ENCODE measurements at places on chromosomes 1 and 21.

DNA sequence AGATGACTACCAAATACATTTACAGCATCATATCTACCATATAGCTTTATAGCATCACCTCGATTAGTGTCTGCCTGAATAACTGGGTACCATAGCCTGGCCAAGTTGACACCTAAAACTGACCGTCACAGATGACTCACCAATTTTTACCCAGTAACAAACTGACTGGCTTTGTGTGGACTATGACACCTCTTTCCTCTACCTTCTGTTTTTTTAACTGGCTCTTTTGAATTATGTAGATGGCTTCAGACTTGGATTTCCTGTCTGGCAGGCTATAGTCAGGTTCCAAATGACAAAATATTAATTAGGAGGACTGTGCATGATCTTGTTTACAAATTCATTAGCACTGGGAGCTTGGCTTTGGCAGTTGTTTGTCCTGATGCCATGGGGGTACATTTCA, 360.3 kb downstream of the TGFB2 start:
- DNase-seq = no peak

- DNase-seq = no peak
These were observed 34.7 kb upstream of the RIPK4 start for GRCh38 chr21:41801321-41802197.

- no peak for DNase-seq
These were observed 71.4 kb upstream of the ZBTB40 start for GRCh38 chr1:22380024-22380785.

GRCh38 chr21:36934864-36935420, 31.5 kb downstream of the HLCS start:
- no peak for DNase-seq

DNA sequence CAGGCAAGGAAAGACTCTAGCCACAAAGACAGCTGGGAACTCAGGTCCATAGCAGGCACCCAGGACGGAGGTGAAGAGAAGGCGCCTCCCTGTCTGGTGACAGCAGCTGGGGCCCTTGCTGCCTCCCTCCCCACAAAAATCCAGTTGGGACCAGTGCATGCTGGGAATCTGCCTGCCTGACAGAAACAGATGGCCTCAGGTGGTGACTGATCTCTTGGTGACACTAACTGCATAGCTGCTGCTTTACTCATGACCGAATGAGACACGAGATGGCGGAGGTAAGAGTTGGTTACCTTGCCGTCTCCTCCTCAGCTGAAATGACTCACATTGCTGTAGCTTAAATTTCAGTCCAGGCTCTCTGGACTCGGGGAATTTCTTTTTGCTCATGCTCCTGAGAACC, 130.3 kb downstream of the FGGY start:
- DNase-seq = no peak

DNA sequence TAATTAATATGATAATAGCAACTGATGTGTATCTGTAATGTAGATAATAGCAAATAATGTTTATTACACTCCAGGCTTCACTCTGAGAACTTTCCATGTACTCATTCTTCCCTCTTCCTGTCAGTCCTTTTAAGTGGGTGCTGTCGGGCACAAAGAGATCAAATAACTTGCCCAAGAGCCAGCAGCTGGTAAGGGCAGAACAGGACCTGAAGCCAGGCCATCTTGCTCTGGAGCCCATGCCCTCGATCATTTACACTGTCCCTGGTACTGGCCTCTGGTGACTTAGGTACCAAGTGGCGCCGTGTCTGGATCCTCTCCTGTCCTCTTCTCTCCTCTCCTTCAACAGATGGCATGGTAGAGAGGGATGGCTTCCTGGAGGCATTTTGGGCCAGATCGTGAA, 97.2 kb downstream of the VPS13D start:
- no peak for DNase-seq

- no peak for DNase-seq
These were observed 65.1 kb downstream of the CLSTN1 start for GRCh38 chr1:9758559-9759121.

DNA sequence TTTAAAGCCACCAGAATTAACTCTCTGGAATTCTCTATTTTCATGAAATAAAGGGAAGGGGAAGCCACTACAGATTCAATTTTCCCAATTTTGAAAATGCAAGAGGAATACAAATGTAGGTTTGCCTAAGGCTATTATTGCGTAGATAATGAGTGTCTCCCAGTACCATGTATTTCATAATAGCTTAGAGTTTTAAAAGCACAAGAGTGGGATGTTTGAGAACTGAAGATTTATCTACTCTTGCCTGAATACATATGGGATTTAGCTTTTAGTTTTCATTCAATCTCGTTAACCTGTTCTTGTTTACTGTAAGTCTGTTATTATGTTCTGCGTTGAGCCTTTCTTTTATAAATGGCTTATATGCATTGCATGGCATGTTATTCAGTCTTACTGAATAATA, 795.1 kb downstream of the BRINP3 start:
- DNase-seq = no peak

DNA sequence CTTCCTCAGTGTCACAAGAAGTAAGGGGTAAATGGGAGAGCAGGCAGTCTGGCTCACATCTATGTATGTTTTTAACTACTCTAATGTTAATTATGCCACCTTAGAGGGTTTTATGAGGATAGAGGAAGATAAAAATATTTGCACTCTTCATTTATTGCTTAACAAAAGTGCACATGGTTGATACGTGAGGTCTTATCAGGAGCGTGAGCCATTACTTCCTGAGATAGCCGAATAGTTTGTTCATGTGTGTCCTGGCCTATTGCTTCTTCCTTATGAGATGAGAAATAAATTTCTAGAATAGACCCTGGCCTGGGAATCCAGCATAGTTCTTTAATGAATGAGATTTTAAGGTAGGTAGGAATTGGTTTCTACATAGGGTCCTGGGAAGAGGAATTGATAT, 471.1 kb upstream of the B3GALT2 start:
- DNase-seq = no peak

DNA sequence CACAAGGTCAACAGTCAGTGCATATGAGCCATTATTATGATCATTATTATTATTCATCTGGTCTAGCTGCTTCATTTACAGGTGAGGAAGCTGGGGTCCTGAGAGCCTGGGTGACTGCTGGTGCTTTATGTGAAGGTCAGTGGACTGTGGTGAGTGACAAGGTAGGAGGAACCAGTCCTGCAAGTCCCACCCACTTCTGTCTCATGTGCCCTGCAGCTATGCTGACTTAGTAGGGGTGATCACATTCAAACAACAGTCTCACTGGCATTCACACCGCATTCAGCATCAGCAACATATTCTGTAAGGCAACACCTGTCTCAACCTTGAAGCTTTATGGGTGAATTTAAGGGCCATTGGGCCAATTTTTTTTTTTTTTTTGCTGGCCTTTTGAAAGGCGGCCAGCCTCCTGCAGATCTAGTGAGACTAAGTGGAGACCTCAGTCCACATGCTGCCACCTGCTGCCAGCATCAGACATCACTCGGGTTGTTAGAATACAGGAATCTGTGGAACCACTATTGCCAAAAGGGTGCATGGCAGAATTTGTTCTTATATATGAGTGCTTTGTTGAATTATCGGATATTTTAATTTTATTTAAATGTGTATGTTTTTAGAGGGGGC, 59.9 kb upstream of the CACNA1E start:
- DNase-seq = peak; percentile 4

- DNase-seq = no peak
These were observed 15.9 kb downstream of the ERRFI1 start for GRCh38 chr1:8010080-8010664.

DNA sequence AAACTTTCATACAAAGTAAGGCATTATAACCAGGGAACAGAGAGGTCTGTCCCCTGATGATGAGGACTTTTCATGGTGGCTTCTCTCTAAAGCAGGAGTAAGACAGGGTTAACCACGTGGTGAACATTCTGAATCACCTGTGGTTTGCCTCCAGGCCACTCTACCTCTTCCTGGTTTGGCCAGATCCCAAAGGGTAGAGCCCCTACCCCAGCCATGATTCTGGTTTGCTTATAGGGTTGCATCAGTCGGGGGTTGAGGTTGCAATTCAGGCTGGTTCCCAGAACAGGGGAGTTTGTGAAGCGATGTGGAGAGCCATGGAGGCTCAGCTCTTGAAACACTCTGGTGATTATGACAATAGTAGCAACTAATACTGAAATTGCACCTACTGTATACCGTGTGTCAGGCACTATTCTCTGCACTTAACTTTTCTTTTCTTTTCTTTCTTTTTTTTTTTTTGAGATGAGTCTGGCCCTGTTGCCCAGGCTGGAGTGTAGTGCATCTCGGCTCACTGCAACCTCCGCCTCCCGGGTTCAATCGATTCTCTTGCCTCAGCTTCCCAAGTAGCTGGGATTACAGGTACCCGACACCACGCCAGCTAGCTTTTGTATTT, 8.3 kb downstream of the CNR2 start:
- no peak for DNase-seq

GRCh38 chr1:177054542-177054941, 110.0 kb downstream of the ASTN1 start:
- DNase-seq = no peak

DNA sequence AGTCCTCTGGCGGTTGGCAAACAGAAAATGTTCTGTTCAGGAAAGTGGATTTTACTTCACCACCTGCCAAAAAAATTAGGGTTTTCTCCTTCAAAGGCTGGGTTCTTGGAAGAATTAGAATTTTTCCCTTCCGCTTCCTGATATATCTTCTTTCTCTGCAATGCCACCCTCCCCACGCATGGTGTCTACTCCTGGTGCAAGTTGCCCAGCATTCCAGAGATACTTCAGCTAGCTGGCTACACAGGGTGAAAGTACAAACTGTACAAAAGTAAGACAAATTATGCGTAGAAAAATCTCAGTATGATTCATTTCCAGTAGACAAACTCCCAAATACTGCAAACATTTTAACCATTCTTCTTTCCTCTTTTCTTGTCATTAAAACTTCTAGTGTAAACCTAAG, 430.1 kb upstream of the ESRRG start:
- no peak for DNase-seq

GRCh38 chr1:29713857-29714256, 477.5 kb downstream of the PTPRU start:
- DNase-seq = no peak

DNA sequence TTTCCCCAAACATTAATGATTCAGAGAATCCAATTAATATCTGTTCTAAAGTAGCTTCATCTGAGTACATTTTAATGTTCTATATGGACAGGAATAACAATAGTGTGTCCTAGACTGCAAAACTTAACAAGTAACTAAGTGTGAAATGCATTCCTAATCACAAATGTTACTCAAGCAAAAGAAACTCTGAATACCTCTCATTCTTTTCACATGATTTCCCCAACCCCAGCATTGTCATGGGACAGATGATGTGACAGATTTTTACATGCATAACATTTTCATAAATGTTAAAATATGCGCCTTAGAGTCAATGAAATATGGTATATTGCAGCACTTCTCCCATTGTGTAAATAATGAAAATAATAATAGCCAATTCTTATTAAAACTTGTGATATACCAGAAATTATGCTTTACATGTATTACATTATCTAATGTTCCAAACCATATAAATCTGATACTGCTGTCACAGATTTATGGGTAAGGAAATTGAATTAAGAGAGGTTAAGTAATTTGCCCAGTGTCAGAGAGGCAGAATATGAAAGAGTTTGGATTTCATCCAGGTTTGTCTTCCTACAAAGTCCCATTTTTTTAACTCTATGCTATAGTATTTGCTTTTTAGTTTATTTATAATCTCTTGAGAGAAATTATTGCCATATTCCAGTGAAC, 269.4 kb downstream of the LRRC7 start:
- no peak for DNase-seq

GRCh38 chr1:186858923-186859322, 30.2 kb downstream of the PLA2G4A start:
- DNase-seq = no peak

- no peak for DNase-seq
These were observed 64.0 kb upstream of the CHRM3 start for GRCh38 chr1:239322369-239322768.
